Activated effector memory CD4-positive, alpha-beta T cell treated with Interleukin-2 at 50 U/mL for 16 hours (primary cell): ENCODE measurements at places on chromosomes 2 and 18.

- DNase-seq = no peak
These were observed 21.1 kb downstream of the MRPL30 start for GRCh38 chr2:99201959-99202678.

GRCh38 chr2:63654959-63655358, 66.2 kb downstream of the MDH1 start:
- no peak for DNase-seq

GRCh38 chr2:86160156-86160952, 34.9 kb downstream of the IMMT start:
- DNase-seq = no peak

GRCh38 chr18:37563931-37564392, 1.6 kb downstream of the CELF4 start:
- no peak for DNase-seq

- no peak for DNase-seq
These were observed 239.3 kb downstream of the FBXO15 start for GRCh38 chr18:73908323-73908722.

- no peak for DNase-seq
These were observed 14.7 kb downstream of the NIFK start for GRCh38 chr2:121721926-121722325.

- DNase-seq = peak; percentile 5
These were observed 198.6 kb downstream of the MEMO1 start for GRCh38 chr2:31812051-31812798.

DNA sequence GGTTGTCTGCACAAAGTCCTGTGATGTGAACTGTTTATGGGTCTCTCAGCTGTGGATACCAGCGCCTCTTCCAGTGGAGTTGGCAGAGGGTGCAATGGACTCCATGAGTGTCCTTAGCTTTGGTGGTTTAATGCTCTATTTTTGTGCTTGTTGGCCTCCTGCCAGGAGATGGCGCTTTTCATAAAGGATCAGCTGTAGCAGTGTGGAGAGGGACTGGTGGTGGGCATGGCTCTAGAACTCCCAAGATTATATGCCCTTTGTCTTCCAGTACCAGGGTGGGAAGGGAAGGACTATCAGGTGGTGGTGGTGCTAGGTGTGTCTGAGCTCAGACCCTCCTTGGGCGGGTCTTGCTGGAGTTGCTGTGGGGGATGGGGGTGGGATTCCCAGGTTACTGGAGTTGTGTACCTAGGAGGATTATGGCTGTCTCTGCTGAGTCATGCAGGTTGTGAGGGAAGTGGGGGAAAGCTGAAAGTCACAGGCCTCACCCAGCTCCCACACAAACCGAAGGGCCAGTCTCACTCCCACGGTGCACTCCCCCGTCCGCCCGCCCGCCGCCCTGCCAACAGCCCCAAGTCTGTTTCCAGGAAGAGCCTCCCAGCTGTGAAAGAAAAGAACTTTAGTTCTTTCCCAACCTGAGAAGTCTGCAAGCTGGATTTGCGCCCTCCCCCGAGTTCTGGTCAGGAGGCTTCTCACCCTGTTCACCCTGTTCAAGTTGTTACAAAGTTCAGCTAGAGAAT, 108.1 kb downstream of the MARCO start:
- DNase-seq = no peak

DNA sequence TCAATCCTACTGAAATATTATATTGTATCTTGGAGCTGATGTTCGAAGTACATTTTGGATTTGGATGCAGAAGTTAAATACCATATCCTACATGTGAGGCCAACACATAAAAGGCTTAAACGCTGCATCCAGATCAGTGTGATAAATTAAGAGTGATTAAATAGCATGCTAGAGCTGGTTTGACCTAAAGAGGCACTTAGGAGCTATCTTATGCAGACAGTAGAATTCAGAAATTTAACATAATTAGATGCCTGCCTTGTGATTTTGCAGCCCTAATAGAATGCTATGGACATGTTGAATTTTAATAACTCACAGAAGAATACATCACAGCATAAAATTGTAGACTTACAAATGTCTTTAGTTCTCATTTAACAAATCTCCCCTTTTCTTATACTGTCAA, 501.2 kb upstream of the LINC00305 start:
- no peak for DNase-seq

DNA sequence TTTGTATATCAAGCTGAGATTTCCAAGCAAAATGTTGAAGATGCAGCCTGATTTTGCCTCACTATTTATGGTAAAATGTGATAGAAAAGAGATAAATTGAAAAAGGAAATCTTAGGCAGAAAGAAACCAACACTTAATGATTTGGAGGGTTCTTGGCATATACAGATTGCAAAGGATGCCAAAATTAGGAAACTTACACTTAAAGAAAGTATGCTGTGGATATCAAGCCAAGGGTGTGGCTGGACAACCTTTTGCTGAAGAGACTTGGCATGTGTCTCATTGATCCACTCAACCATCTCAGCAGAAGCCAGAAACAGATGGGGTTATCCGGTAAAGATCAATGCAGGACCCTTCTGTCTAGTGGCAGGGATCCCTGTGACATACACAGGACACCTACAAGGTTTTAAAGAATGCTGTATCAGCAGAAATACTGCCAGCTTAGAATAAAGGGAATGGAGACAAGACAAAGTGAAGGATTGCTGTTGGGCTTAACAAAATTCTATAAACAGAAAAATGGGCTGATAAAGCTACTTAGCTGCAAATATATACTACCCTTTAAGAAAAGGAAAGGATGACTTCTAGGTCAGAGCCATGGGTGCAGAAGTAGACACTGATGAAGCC, 107.3 kb upstream of the CYP26B1 start:
- DNase-seq = no peak

DNA sequence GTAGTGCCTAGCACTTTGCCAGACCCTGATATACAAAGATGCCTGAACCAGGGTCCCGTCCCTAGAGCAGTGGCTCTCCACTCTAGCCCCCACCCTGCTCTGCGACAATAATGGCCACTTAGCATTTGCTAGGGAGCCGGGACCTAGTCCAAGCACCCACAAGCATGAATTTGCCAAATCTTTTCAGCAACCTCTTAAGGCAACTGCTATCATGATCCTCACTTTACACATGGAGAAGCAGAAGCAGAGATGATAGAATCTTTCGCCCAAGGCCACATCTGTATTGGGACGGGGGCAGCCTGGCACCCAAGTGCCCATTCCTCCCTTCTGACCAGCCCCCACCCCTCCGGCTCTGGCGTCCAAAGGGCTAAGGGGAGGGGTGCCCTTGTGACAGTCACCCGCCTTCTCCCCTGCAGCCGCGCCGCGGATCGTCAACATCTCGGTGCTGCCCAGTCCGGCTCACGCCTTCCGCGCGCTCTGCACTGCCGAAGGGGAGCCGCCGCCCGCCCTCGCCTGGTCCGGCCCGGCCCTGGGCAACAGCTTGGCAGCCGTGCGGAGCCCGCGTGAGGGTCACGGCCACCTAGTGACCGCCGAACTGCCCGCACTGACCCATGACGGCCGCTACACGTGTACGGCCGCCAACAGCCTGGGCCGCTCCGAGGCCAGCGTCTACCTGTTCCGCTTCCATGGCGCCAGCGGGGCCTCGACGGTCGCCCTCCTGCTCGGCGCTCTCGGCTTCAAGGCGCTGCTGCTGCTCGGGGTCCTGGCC, 13.0 kb downstream of the SIGLEC15 start:
- DNase-seq = no peak

DNA sequence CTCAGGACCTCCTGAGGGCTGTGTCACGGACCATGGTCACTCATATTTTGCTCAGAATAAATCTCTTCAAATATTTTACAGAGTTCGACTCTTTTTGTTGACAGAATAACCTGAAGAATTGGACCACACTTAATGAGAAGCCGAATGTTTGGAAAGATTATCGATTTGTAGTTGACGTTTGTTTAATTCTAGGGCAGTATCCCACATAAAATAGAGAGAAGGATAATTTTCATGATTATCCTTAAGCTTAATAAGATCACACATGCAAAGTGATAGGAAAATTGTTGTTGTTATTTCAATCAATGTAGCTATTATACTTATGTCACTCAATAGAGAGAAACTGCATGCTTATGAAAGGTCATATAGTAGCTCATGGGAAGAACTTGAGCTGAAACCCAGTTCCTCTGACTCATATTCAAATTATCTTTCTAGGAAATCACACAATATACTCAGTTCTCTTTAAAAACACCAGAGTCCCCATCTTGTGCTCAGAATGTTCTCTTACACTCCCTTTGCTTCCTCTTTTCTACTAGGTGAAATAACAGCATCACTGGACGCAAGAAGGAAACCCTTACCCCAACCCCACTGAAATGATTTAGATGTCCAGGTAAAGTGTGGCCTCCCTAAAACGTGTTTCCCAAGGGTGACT, 982.1 kb downstream of the TSN start:
- DNase-seq = no peak

DNA sequence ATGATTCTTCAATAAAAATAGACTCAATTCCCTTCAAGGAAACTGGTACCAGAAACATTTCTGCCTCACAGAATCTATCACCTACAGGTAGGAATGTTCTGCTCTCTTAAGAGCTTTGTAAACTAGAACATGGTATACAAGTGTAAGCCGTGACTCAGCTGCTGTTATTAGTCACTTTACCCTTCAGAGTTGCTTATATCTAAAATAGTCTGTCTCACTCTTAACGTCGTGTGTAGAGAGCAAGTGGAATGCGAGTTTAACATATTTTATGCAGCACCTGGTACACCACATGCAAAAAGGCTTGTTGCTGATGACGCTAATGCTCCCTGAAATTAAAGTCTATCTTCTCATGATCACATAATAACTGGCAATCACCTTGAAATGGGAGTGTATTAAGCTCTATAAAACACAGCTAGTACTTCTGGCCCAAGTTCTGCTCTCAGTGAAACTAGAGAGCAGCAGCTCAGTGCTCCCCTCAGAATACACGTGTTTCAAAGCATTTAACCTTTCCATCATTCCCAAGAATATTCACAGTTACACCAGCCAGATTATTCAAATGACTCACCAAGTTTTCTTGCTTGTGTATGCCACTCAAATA, 420.0 kb downstream of the ZEB2 start:
- DNase-seq = no peak

DNA sequence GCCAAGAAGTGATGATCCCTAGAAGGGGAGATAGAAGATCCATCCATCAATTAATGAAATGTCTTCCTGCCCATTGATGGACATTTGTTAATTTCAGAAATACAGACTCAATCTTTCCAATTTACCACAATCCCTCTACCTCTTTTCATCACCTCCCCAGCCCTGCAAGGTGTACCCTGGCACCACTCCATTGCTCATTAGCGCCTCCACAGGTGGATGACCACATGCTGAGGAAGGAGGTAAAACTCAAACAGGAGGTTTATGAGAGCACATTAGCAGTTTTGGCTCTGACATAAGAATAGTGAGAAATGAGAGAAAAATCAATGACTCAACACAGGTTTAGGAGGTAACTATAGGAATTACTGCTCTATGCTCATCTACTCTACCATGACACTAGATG, 208.0 kb downstream of the C1D start:
- DNase-seq = no peak

GRCh38 chr2:210072922-210073509, 70.6 kb downstream of the RPE start:
- DNase-seq = no peak

DNA sequence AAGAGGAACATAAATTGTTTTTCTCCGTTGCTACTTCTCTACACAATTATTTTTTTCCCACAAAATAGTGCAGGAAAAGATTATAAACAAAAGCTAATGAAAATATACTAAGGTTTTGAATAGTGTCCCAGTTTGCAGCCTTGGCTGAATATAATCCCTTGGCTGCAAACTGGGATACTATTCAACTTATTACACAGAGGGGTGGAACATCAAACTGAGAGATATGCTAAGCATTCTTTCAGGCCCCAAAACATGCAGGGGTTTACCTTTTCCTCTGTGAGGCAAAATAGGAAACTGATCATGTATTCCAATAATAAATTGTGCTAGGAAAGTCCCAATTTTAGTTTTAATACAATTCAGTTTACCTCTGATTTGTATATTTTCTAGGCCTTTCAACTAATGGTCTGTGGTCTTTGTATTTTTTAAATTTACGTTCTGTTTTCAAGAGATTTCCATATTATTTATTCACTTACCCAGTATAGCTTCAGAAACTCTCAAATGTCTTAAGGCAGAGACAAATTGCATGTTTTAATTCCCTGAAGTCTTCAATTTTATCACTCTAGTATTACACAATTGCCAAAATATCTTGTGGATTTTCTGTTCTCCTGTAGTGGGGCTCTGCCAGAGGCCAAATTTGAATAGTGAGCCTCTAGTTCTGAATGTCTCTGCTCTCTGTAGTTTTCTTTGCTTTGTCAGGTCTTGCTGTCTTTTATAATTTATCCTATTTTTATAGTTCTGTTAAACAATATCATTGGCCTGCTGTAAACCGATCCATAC, 63.9 kb downstream of the PPP1R1C start:
- no peak for DNase-seq
